HAP-1 (cell line): ENCODE measurements at places on chromosomes 5 and 9.

GRCh38 chr5:143695941-143696340 is 116.0 kb upstream of the HMHB1 start:
- DNase-seq, result no peak

DNA sequence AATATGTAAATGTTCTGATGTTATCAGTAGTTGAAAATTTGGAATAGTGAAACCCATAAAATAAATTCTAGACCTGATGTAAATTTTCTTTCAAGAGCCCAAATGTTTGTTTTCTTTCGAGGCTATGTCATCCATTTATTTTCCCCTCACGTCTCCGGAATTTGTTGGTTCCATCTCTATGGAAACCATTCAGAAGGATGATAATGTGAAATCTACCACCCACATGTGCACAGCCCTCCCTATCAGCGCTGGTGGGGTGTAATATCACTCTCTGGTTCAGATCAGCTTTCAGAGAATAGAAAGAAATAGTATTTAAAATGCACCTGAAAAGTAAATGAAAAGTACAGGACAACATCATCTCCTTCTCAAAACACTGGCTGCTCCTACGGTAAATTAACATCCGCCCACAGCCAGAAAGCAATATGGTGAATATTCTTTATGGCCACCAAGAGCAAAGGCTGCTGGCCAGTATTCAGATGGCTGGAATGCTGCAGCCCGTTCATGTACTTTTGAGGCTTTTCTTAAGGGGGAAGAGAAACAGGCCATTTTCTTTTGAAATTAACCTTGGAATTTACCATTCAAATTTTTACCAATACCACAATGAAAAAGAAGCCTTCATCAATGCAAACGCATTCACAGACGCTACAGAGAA is 28.5 kb downstream of the GLDC start:
- DNase-seq, result no peak

DNA sequence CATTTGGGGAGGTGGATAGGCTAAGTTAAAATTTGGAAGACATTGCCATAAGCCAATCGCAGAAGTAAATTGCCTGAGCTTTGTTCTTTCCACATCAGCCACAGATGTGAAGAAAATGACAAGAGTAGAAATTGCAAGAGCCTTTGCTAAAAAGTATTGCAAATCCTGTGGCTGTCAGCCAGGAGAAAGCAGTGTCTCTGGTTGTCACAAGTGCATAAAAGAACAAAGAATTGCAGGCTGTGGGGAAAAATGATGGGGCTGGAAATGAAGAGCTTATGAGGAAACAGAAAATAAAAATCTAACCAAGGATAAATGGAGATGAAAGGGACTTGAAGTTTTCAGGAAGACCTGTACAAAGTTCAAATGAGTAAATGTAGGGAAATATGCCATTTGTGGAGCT is 344.8 kb downstream of the CSNK1G3 start:
- no peak for DNase-seq

DNA sequence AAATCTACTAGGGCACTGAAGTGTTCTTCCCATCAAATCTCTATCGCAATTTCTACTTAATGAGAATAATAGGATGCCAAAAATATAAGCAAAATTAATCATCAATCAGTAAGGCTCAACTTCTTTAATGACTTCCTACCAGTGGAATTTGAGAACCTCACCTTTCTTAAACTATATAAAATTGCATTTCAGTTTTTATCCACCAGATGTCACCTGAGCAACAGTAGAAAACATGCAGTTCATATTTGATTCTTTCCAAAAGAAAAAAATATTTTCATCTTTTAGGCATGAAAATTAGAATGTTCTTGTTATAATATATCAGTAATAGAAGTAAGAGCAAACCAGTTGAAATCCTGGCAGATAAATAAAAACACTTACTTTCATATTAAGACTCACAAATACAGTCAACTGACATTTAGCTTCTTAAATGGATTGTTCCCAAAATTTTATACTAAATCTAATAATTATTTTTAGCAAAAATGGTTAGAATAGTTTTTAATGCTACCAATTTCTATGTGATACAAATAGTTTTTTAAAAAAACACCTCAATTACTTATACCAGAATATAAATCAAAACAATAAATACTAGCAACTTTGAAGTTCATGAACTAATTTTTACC is 13.4 kb upstream of the CCDC112 start:
- DNase-seq, result no peak

- no peak for DNase-seq
Observed at GRCh38 chr5:116011046-116011445, 21.2 kb upstream of the ARL14EPL start.

DNA sequence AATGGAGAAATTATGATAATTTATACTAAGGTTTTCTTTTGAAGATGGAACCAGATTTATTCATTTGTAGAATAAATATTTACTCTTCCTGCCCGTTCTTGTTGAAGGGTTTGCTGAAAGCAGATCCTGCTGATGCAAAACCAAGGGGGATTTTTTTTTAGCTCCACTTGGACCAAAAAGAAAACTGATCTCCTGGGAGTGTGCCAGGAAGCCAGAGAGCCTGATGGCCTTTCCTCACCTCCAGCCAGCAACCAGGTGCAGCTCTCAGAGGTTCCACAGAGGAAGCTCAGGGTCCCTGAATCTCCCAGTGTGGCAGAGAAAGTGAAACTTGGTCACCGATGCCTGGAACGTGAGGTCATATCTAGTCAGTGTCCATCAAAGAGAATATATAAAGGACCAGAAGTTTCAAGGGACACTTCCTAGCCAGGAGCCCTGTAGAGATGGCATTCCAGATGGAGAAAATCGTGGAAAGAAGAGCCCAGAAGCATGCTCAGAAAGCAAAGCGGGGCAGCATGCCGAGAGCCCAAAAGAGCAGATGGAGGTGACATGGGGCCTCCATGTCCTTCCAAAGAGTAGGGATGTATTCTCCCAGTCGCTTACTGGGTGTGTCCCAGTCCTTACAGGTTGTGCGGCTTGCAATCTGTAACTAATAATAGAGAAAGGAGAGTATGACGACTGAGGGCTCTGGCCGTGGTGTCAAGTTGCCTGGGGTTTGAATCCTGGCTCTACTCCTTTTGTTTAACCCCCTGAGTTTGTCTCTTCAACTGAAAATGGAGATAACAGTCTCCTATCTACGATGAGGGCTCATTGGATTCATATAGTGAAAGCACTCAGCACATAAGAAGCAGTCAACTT is 12.2 kb downstream of the AFAP1L1 start:
- DNase-seq, result no peak
